ENCODE measurements at places on chromosomes 6 and 20.

DNA sequence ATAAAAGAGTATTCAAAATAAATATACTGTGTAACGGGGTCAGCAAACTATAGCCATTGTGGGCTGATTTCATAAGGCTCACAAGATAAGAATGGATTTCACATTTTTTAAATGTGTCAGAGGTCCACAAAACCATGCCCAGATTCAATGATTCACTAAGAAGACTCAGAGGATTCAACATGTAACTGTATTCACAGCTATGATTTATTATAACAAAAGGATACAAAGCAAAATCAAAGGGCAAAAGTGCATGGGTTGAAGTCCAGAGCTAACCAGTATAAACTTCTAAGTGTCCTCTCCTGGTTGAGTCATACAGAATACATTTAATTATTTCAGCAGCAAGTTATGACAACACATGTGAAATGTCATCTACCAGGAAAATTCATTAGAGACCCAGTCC lies 49.2 kb downstream of the TBC1D32 start:
- DNase-seq: no peak

GRCh38 chr6:78770765-78771164 lies 96.6 kb upstream of the IRAK1BP1 start:
- DNase-seq: no peak

- DNase-seq: no peak
Measured at GRCh38 chr6:85460921-85461797, 11.3 kb downstream of the NT5E start.

GRCh38 chr6:118377711-118378414 lies 170.2 kb upstream of the PLN start:
- DNase-seq: no peak

- DNase-seq: no peak
Measured at GRCh38 chr6:3650959-3651697, 100.4 kb downstream of the PXDC1 start.
